ENCODE measurements at places on chromosomes 4 and X.

DNA sequence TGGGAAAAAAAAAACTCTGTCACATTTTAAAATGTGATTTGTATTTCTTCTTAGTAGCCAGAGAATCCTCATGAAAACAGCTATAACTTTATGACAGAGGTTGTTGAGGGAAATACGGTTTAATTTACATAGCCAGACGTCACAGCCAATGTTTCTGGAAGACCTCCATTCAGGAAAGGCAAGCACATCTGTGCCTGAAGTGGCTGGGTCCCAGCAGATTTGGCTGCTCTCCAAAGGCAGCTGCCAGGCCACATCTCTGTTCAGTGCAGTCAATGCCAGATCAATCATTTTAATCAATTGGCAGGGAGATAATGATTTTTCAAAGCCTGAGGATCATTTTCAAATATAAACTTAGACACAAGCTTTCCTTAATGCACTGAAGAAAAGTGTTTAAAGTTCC is 86.5 kb upstream of the ZIC3 start:
- no peak for DNase-seq

- DNase-seq: no peak
These were observed 48.1 kb upstream of the BCOR start for GRCh38 chrX:40145923-40146261.

DNA sequence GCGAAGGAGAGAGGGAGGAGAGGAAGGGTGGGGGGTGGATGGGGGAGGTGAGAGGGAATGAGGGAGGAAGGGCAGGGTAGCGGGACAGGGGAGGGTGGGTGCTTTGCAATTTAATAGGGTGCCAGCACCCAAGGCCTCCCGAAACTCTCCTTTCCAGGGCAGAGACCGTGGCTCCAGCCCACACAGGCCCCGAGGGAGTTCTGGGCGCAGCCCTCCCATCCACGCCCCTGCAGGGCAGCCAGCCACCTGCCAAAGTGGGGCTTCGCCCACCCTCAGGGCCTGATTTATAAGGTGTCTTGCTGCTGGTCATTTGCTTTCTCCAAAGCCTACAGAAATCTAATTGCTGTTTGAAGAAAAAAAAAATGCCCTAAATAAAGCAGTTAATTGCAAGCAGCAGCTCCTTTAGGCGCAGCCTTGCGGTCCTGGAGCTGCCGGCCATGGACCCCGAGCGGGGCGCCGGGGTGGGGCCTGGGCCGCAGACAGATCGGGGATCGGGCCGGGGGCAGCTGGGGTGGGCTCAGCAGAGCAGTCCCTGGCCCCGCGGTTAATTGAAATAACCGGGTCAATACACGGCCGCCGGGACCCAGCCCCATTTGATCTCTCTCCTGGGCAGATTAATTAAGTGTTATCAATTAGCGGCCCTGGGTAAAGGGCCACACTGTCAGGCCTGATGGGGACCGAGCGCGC is 106.0 kb upstream of the NKX1-1 start:
- DNase-seq: no peak

DNA sequence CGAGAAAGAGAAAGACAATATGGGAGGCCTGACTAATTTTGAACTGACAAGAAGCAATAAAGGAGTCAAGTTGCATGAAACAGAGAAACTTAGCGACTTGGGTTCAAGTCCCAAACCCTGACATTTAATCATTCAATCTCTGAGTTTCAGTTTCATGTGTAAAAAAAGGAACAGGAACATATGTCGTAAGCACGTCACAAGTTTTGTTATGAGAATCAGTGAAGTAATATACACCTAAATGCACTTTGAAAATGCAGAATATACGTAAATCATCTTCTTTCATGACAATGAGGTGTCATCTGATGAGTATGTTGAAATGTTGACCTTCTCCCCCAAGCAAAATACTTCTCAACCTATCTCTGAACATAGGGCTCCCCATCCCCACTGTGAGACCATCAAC is 10.4 kb downstream of the ACOT9 start:
- DNase-seq: no peak

DNA sequence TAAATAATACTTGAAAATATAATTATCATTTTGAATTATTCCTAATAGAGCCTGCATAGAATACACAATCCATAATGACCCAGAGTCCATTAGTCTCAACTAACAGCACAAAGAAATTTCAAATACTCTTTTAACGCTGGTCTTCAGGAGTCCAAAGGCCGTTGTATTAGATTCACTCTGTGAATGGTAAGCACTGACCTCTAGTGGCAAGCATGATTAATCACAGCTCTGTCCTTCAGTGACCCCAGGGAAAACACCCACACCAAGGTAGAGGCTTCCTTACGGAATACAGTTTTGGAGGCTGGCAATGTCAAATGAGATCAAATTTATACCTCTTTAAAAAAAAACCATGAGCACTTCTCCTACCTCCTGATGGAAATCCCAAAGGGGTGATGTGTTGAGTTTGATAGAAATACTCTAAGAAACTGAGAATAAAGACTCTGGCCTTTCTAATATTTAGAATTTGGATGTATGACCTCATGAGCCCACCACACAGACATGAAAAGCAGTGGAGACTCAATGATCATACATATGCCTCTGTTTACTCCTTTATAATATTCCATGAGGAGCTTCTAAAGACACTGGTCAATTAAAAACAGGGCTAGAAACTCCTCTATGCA is 147.2 kb upstream of the DKK2 start:
- no peak for DNase-seq

DNA sequence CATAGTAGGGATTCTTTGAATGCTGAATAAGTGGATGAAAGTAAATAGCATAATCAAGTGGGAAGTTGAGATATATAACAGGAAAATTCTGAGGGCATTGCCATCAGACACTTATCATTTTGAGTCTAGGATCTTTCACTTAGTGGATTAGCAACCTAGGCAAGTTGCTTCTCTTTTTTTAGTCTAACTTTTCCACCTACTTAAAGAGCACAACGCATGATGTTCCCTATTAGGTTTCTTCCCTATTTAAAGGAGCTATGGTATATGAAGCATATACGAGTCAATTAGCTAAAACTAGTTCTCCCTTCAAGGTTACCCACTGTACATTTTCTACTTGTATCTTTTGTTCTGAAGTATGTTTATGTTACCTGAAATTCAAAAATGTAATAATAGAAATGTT is 67.1 kb upstream of the HS3ST1 start:
- no peak for DNase-seq

Measured in cerebellar nuclear complex (tissue), 1 donor.